ENCODE measurements at places on chromosomes 7 and 10. TPM values are rescaled to one million over a fixed set of nuclear protein-coding genes. Genes with fewer than 3 reads are reported as not detected.

- no peak for DNase-seq
These were observed 12.2 kb upstream of the FIGNL1 start for GRCh38 chr7:50462361-50462760.

GRCh38 chr10:6409971-6410643 lies 170.0 kb downstream of the PRKCQ start:
- DNase-seq, result no peak

GRCh38 chr10:111745982-111746381 lies 437.6 kb downstream of the GPAM start:
- DNase-seq, result no peak

DNA sequence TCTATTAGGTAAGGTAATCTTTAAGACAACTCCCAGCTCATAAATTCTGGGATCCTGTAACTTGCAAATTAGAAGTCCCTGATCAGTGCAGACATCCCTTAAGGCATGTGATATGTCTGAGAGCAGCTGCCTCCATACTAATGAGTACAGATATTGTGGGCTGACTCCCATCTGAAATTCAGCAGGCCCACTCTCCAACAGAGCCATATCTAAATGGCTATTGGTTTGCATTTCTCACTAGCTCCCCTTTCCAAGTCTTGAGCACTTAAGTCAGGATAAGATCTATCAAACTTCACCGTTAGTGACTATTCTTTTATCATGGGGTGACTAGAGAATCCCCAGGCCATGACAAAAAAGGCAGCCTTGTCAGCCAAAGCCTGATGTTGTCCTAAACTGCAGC lies 785.4 kb downstream of the IPMK start:
- DNase-seq, result no peak

- DNase-seq, result no peak
These were observed 82.2 kb downstream of the ALOX5 start for GRCh38 chr10:45456233-45456632.

GRCh38 chr7:30531286-30531685 lies 26.7 kb upstream of the GGCT start:
- no peak for DNase-seq

DNA sequence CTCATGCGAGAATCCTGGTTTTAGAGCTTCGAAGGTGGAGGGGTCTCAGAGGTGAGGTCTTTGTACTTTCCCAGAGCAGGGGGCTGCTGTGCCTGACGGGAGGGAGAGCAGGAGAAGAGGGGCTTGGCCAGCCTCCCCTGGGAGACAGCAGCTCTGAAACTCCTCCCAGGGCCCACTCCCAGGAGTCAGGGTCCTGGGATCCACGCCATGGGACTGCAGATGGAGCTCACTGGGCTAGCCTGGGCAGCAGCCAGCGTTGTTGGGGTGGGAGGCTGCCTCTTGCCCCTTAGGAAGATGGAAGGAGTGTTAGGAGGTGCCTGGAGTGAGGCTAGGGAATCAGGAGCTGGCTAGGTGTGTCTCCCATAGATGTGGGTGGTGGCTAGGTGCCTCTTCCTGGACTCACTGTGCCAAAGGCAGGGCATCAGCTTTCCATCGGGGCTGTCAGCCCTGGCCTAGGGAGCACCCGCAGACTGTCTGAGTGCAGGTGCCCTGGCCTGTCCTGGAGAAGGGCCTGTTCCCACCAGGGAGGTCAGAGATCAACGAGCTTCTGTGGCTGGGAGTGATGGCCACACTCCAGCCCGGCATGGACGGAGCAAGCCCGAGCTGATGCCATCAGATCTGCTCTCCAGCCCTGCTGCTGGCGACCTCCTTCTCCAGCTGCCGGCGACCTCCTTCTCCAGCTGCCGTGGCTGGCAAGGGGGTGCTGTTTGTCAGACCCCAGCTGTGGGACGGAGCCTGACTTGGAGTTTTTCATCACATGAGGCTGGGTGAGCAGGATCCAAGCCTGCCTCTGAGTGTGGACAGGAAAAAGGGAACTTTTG lies 111.3 kb downstream of the PTPN20 start:
- DNase-seq, result no peak

- no peak for DNase-seq
These were observed 500.1 kb upstream of the KLF6 start for GRCh38 chr10:4285121-4285520.

- no peak for DNase-seq
These were observed 11.0 kb downstream of the HIBADH start for GRCh38 chr7:27651702-27652101.

- no peak for DNase-seq
These were observed 40.5 kb downstream of the PAPSS2 start for GRCh38 chr10:87700031-87700796.

DNA sequence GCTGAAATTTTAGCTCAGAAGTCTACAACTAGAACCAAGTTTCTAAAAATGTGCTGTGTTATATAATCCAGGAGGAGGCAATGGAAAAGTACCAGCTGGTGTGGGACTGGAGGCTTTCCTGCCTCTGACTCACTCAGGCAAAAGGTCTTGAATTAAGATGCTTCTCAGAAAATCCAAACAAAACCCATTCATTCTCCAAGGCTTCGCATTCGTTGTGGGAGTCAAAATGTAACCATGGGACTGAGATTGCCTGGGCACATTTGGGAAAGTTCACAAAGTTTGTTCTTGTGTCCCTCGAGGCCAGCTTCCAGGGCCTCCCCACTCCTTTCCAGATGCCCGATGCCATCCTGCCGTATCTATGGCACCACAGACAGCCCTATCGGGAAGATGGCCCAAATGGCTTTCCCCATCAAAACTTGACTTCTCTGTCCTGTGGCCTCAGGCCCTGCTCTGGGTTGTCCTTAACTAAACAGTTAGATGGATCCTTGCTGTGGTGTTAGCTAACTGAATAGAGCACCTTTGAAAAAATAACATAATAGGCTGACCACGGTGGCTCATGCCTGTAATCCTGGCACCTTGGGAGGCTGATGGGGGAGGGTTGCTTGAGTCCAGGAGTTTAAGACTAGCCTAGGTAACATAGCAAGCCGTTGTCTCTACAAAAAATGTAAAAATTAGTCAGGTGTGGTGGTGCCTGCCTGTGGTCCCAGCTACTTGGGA lies 180.5 kb downstream of the PFKFB3 start:
- no peak for DNase-seq

DNA sequence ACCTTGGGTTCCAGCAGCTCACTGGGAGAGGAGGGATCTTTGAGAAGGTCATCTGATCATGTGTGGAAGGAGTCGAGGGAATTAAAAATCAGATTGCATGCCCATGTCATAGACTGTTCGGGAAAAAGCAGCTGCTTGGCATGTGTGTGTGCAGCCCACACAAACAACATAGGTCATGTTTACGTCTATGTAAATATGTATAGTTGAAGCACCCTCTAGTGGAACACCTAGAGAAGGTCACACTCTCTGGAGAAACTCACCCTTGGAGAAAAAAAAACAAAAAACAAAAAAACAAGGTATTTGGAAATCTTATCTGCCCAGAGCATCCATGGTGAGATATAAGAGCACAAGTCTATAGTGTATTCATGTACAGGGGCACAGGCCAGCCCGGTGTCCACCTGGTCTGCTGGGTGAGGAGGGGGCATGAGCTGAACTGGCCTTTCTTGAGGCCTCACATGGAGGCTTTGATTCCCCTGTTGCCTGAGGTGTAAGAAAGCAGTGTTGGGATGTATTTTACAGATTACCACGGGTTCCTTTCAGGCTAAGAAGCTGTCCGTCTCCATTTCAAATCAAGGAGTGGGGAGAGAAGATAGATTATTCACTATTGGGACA lies 98.0 kb downstream of the NPY start:
- no peak for DNase-seq

DNA sequence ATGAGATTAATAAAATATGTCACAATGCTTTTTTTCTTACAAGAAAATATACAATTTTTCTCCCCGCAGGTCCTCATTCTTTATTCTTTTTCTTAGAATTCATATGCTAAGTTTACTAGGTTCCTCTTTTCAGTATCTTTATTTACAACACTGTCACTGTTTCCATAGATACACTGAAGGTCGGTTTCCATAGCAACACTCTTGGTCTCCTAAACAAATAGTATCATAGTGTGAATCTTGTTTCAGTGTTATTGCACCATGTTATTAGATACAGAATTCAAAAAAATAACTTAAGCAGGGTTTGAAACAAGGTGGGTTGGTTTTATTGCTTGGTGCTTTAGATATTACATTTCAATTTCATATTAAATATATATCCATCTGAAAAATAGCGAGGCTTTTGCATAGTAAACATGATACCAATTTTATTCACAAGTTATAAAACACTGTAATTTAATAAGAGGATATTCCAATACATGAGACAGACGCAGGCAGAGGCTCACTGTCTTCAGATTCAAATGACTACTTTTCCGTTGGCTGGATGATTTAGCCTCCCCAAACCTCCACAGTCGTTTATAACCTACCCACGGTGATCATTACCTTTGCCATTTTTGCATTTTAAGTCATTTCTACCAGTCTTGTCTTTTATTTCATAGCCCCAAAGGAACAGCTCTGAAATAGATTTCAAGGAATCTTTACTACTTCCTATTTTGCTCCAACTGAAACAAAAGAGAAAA lies 88.9 kb upstream of the KLF6 start:
- DNase-seq, result no peak

DNA sequence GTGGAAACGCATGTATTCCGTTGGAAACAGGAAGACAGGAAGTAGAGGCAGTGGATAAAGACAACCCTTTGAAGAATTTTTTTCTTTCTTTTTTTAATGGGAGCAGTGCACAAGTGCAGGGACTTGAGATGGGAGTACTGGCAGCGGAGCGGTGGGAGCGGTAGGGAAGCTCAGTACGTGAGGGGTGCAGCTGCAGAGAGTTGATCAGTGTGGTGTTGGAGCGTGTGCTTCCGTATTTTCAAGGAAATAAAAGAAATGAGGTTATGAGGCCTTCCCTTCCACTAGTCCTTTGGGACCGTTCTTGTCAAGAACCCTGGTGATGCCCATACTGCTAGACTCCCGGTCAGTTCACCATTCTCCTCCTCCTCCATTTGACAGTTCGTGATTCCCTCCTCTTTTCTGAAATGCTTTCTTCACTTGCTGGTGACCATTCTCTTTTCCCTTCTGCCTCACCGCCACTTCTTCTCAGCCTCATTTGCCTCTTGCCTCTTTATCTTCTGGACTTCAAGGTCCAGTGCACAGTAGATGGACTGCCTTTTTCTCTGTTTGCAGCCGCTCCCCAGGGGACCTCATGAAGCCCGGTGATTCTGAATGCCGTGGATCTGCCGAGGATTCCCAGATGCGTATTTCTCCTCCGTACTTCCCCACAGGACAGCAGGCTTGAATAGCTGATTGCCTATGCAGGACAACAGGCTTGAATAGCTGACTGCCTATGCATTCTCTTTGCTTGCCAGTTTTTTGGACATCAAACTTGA lies 39.1 kb upstream of the TMEM236 start:
- no peak for DNase-seq

OR2A5 gene
- total RNA-seq, result not detected

SYT15B gene
- total RNA-seq, result 1.2 TPM

BTBD16 gene
- 0.37 TPM for total RNA-seq

IGFBP1 gene
- total RNA-seq, result 3.0 TPM

RET gene
- total RNA-seq, result 1.1 TPM

SPDYE16 gene
- total RNA-seq, result not detected

ZCWPW1 gene
- total RNA-seq, result 2.8 TPM

Data from omental fat pad (tissue), 4 donors.